ENCODE measurements at places on chromosomes 16 and 17.
A peak's percentile ranks its signal among the peaks of the same experiment; 100 is the strongest.

DNA sequence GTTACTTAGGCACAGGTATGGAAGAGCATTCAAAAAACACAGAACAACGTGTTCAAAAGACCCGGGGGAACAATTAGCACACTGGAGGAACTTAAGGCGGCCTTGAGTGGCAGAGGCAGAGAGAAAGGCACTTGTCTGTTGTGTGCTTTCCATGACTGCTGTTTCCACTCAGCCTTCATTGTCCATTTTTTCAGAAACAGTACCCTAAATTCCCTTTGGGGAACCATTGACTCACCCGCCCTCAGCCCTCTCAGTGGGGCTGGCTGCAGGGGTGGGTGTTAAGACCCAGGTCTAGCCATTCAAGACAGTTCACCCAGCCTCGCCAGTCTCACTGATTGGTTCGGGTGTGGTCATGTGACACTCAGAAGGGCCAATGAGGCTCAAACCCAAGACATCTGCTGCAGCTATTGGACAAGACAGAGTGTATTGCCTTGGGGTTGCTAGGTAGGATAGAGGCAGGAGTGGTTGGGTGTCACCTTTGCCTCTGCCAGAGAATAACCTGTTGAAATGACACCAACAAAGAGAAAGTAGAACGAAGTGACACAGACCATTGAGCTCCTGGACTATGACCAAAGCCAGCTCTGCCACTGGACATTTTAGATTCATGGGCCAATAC lies 19.6 kb upstream of the CEP20 start:
- DNase-seq, result no peak

GRCh38 chr16:27500801-27501200 lies 48.9 kb downstream of the GTF3C1 start:
- no peak for DNase-seq

GRCh38 chr17:77140878-77141767 lies at the start of gene SEC14L1:
Gene SEC14L1, plus strand, starts transcription at chr17:77140969. Its CDS starts 2,628 bp downstream, at chr17:77143597.
- DNase-seq, result no peak

- no peak for DNase-seq
Measured at GRCh38 chr16:12460064-12460392, 343.7 kb downstream of the CPPED1 start.

DNA sequence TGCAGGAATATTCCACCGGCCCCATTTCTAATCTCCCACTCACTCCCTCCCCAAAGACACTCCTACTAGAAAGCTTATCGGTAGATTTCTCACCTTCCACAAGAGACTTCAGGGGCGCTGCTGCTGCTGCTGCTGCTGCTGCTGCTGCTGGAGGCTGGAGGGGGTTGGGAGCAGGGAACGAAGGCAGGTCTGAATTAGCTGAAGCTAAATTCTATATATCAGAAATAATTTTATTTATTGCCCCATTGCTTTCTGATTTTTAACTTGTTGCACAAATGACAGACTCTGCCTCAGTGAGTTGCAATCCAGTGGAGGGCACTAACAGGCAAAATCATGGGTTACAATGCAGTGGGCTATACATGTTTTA lies 25.8 kb upstream of the HLF start:
- DNase-seq, result no peak

GRCh38 chr16:85169333-85170065 lies 57.2 kb upstream of the CIBAR2 start:
- no peak for DNase-seq

GRCh38 chr17:29357821-29358232 lies 32.3 kb upstream of the TAOK1 start:
- no peak for DNase-seq

DNA sequence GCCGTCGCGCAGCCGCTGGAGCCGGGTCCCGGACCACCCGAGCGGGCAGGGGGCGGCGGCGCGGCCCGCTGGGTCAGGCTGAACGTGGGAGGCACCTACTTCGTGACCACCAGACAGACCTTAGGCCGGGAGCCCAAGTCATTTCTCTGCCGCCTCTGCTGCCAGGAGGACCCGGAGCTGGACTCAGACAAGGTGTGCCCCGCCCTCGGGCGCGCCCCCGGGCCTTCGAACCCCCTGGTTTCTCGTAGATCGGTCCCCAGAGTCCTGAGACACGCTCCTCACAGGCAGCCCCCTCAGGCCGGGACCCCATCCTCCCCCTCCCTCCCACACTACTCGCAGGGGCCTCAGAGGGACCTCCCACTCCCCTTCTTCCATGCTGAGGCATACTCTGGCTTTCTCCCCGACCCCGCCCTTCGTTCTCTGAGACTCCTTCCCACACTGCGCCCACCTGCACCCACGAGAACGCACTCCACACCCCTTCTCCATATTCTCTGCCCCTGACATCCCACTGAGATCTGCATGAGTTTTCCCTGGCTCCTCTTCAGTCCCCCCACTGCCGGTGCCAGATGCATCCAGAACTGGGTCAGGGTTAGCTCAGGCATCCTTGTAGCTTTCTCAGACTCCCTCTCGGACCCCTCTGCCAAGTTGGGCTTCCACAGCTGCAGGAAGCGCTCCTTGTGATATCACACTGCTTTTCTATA lies 523 bp downstream of the KCTD2 start:
- DNase-seq, result no peak

DNA sequence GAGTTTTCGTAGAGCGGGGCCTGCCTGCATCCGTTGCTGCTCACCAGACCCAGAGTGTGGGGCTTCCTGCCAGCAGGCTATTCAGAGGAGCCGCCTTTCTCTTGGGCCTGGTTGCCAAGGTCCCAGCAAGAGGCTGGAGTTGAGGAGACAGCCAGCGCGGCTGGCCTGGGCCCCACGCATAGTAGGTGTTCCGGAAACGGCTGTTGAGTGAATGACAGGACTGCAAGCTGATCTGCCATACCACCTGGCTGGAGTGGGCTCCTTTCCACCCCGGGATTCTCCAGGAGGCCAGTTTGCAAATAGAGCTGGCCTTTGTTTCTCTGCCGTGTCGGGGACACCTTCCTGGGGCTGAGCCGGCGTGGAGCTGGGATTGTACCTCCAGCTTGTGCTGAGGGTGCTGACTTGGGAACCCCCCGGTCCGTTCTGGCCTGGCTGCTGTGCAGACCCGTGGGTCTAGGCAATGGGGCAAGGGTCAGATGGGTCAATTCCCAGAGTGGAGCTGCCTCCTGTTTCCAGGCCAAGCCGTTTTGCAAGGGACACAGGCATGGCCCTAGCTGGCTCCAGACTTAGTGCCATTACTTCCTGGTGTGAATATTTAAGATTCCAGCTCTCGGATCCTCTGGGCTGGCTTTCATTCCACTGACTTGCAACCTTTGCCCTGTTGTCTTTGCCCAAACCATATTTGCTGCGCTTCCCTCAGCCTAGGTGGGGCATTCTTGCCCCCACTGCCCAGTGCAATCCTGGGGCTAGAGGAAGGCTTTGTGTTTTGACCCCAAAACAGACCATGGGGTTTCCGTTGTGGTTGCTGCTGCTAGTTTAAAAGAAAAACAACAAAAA lies 68.8 kb downstream of the CMIP start:
- no peak for DNase-seq

GRCh38 chr16:84603140-84603816 lies 14.6 kb downstream of the COTL1 start:
- no peak for DNase-seq

DNA sequence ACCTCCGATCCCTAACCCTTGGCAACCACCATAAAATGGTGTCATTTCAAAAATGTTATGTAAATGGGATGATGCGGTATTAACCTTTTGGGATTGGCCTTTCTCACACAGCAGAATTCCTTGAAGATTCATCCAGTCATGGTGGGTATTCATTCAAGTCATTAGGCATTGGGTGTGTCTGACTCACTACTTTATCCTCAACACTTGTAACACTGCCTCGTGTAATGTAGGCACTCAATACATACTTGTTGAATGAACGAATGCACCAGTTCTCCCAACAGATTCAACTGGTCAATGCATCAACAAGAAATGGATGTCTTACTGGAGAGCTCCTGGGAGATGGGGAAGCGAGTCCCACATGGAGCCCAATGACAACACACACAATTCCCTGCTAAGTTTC lies 21.8 kb upstream of the GAN start:
- no peak for DNase-seq

GRCh38 chr17:68578236-68578635 lies 22.9 kb downstream of the FAM20A start:
- DNase-seq, result no peak

GRCh38 chr17:37225465-37225864 lies 150.3 kb upstream of the C17orf78 start:
- no peak for DNase-seq

- no peak for DNase-seq
Measured at GRCh38 chr17:17051791-17052461, 9.7 kb downstream of the MPRIP start.

- peak; percentile 26 for DNase-seq
Measured at GRCh38 chr17:80876950-80877728, 114.5 kb upstream of the CHMP6 start.

GRCh38 chr17:3502466-3502865 lies 26.7 kb downstream of the ASPA start:
- DNase-seq, result no peak

DNA sequence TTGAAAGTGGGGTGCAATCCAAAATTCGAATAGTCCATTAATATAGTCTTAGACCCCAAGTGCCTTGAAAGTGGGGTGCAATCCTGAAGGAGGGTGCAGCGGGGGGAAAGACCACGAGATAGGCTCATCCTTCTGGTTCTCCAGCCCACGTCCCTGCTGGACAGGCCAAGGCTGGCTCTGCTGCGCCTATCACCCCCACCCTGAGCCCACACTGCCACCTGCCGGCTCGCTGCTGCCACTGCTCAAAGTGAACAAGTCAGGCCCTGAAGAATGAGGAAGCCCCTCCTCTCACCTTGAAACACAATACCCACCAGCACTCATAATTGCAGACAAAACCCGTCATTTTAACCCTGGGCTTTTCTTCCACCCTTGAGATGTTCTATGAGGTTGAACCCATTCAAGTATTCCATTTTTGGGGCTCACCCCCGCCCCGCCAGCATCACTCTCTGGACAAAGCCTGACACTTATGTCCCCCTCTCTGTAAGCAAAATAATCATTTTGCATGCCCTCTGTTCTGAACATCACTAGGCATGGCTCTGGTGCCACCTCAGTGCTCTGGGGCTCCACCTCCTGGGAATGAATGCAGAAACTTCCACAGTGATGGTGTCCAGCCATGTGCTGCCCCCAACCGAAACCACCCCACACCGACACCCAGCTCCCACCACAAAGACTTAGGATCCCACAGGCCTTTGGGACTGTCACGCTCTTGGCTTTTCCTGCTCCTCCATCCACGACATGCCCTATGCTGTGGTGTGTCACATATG lies 56.8 kb downstream of the BEAN1 start:
- DNase-seq, result peak; percentile 43

DNA sequence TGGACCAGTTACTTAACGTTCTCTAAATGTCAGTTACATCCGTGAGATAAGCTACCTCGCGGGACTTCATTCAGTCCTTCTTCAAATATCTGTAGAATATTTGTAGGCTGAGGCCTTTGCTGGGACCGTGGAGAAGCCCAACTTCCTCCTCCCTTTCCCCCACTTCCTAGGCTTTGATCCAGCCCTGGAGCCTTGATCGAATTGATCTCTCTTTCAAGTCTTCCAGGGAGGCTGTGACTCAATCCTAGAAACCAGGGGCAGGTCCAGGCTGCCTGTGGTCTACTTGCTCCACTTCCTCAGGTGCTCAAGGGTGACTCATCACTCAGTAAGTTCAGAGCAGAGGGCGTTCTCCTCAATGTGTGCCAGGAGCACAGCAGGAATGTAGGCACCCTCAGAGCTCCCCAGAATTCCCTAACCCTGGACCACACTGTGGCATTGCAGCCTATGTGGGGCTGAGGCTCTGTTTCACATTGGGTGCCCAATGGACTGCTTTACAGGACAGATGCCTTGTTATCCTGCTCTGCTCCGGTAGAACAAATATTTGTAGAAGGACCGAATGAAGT lies 11.2 kb upstream of the CEP20 start:
- no peak for DNase-seq

DNA sequence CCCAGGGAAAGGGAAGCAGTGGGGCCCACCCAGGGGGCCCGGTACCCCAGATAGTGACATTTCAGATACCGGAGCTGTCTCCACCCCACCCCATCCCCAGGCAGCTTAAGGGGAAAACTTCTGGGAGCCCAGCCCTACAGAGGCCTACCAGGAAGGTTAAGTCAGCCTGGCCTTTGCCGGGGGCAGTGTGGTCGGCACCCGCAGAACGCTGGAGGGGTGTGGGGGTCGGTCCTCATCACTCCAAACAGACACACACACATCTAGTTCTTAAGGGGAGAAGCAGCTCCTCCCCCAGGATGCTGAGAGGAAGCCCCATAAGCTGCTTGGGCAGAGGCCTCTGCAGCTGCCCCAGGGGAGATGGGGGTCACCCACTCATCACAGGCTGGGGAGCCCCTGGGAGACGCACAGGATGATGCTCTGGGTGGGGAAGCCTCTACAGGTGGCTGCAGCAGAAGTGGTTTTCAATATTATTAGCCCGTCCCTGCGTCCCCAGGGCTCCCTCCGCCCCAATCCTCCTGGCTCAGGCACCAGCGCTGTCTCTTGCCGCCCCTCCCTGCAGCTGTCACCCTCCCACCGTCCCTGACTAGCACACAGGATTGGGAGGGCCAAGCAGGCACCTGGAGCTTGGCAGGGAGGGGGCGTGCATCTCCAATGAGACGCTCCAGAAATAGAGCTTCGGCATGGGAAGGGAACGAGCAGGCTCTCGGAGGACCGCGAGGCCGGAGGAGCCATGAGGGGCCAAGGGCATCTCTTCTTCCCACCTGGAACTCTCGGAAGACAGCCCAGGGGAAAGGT lies 1.4 kb upstream of the ABR start:
- DNase-seq, result no peak

DNA sequence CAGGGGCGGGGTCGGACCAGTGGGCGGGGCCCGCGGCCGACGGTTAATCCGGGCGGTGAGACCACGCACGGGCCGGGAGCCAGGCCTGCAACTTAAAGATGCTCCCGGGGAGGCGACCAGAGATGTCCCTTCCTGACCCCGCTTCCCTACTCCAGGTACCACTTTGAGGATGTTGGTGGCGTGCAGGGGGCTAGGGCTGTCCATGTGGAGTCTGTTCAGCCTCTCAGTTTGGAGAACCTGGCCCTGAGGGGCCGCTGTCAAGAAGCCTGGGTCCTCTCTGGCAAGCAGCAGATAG lies 580 bp downstream of the RANGRF start:
- no peak for DNase-seq

- no peak for DNase-seq
Measured at GRCh38 chr17:60106340-60107059, 27.8 kb upstream of the HEATR6 start.

GRCh38 chr17:78485290-78486168 lies 91.7 kb downstream of the DNAH17 start:
- DNase-seq, result no peak

- DNase-seq, result no peak
Measured at GRCh38 chr17:17088086-17088485, 45.8 kb downstream of the MPRIP start.

DNA sequence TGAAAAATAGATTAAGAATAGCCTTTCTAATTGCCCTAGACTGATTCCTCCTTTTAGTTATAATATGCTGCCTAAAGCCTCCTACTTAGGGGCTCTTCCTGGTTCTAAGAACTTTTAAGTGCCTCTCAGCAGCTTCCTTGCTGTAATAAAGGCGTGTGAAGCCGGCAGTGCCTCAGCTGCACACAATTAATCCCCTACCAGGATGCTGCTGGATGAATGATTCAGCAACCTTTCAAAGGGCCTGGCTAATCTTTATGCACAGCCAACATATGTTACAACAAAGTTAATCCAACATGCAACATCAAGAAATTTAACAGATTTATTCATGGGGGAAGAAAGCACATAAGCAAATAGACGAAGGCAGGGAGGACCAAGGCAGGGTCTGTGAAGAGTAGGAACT lies 145.2 kb downstream of the PMP22 start:
- DNase-seq, result no peak

- DNase-seq, result no peak
Measured at GRCh38 chr16:2426941-2427361, 2.3 kb upstream of the CCNF start.

- DNase-seq, result no peak
Measured at GRCh38 chr16:75088934-75089333, 27.6 kb downstream of the LDHD start.

All from stimulated activated CD8-positive, alpha-beta memory T cell treated with anti-CD3 and anti-CD28 coated beads, Interleukin-15, amount 100 ng/mL, for 4 hours (primary cell).